COR-L47 (cell line): ENCODE measurements at places on chromosomes 3 and 15.
A peak's percentile ranks its signal among the peaks of the same experiment; 100 is the strongest.

DNA sequence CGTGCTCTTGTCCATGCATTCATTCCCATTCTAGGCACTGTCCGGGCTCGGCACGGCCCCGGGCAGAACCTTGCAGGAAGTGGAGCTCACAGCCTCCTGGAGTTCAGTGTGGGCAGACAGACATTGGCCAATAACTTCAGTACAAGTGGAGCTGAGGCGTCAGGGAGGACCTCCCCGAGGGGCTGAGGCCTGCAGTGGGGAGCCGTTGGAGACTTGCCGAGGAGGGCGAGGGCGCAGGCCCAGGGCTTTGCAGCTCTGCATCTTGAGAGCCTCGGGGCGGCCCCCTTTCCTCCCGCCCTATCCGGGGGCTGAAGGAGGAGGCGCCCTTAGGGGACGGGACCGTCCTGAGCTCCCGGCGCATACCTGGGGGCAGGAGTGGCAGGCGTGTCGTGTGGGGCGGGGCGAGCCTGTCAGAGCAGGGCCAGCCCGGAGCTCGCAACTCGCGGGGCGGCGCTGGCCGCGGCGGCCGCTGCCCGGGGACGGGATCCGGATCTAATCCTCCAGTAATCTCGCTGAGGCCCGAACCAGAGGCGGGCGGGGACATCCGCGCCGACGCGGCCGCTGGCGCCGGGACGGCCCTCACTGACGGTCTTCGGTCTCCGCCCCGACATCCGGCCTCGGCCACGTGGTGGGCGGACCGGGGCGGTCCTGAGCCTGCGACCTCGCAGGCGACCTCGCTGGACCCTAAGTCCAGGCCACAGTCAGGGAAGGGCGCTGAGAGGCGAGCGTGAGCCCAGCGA, at the start of gene ACY1:
Gene ACY1, plus strand, starts transcription at position 698 of the 740 bp plus-strand sequence. CDS start 530 bp downstream, outside the sequence.
- no peak for DNase-seq

- DNase-seq = no peak
These were observed 243.8 kb downstream of the ALCAM start for GRCh38 chr3:105610473-105610872.

DNA sequence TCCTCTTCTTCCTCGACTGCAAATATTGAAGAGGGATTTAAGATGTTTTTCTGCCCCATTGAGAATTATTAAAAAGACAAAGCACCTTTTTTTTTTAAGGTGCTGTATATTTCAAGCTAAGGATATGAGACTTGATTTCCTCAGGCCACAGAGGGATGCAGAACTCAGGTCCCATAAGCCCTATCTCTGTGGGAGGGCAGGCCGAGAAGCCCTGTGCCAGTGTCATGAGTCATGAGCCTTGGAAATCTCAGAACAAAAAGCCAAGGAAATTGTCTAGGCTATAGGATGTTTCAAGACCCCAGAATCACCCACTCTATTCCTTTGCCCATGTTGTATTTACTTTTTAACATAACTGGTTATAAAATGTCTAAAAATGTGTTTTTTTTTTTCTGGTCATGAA, 7.3 kb downstream of the ESYT3 start:
- DNase-seq = no peak

DNA sequence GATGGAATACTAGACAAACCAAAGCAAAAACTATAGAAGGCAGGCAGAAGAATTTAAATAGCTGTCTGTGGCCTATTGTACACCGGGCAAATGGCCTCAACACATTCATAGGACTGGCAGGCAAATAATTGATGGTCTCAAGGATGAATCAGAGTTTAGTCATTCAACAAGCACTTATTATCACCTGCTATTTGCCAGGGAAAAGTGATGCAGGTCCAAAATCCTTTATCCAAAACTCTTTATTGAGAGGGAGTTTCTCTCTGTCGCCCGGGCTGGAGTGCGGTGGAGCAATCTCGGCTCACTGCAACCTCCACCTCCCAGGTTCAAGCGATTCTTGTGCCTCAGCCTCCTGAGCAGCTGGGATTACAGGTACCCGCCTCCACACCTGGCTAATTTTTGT, 2.3 kb downstream of the EIF2AK4 start:
- no peak for DNase-seq

DNA sequence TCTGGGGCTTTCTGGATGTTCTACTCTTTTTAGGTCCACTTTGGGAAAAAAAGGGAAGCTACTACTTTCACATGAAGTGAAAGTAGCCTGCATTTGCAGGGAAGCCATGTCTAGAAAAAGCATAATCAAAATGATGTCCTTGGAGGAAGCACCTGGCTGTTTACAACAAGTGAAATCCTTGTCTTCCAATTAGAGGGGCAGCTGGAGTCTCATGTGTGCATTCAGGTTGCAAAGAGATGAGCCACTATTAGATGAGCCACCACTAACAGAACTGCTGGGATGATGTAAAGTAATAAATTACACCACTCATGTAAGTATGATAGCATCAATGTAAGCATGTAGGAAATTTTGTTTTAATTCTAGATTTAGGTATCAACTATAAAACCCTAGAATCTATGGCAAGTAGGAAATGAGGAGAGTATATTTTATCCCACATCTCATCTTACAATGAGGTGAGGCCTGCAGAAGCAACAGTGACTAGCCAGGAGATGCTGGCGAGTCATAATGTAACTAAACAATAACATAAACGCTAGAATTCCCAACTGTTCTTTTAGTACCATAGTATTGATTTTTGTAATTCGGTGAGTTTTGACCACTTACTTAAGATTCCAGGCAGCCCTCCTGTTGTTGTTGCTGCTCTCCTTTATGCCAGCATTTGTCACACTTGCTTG, 75.9 kb downstream of the TMEM108 start:
- DNase-seq = no peak

- DNase-seq = no peak
These were observed 569 bp upstream of the ALDH1A3 start for GRCh38 chr15:100879061-100879463.

- DNase-seq = no peak
These were observed 369.8 kb downstream of the DIPK2A start for GRCh38 chr3:144341471-144341870.

GRCh38 chr3:40765884-40766283, 241.1 kb downstream of the ZNF621 start:
- DNase-seq = no peak

DNA sequence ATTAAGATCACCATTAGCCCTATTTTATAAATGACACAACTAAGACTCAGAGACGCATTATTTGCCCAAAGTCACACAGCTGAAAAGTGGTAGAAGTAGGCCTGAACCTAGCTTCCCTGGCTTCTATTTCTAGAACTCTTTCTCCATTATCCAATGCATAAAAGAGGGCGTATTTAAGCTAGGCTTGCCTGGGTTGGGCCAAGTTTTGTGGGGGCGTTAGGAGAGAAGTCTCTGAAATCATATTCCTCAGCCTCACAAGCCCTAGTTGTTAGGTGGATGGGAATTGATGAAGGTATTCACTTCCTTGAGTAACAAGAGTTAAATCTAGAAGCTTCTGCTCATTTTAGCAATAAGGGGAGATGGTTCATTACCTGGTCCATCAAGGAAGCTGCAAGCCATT, 22.3 kb downstream of the TIMP4 start:
- no peak for DNase-seq

DNA sequence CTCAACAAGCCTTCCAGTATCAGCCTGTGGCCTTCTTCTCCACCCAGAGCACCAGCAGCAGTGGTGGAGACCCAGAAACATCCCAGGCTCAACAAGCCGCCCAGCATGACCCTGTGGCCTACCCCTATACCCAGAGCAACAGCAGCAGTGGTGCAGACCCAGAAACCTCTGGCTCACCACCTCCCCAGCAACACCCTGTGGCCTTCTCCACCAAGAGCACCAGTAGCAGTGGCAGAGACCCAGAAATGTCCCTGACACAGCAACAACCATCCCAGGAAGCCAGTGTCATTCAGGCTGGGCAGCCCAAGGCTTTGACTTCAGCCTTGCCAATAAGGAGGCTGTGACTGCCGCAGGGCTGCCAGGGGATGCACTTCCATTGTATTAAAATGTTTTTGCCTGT, 16.3 kb upstream of the EMC3 start:
- no peak for DNase-seq

DNA sequence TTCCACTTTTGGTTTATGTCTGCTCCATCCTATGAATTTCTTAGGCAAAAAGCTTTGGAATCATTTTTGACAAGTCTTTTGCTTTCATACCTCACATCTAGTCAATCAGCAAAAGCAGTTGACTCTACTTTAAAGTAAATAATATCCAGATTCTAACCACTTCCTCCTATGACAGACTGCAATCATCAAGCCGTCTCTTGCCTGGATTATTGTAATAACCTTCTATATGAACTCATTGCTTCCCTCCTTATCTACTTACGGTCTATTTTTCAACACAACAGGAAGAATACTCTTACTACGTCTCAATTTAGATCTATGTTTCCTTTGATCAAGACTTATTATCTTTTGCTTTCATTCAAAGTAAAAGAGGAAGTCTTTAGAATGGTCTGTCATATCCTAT, 20.7 kb downstream of the CLDN1 start:
- no peak for DNase-seq

GRCh38 chr3:17515445-17516234, 226.8 kb downstream of the TBC1D5 start:
- no peak for DNase-seq

DNA sequence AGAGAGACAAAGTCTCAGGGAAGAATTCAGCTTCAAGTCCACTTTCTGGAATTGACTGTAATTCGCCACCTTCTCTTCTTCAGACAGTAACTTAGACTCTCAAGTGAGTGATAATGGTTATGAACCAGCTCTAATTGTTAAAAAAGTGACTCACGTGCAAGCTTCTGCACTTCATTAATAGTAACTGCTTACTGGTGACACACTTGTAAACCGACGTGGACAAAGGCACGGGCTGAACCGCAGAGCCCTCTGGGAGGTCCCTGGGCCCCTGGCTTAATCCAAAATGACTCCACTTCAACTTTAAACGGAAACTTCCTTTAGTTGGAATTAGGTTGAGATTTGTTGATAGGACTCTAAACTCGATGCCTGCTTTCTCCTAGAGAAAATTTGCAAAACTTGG, 17.0 kb downstream of the MUC4 start:
- DNase-seq = no peak

DNA sequence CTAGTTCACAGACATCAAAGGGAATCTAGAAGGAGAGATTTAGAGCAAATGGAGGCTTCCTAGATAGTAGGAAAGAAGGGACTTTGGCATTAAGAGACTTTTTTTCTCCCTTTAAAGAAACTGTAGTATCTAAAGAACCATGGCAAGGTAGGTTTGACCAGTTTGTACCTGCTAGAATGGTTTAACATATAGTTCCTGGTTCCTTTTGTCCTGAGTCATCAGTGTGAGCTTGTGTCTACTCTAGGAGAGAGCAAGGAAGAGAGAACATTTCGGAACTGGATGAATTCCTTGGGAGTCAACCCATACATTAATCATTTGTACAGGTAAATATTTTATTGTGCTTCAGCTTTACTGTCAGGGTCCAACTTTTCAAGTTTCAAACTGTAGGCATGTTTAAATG, 29.6 kb upstream of the TRPC1 start:
- DNase-seq = no peak

- no peak for DNase-seq
These were observed 63.0 kb upstream of the MB21D2 start for GRCh38 chr3:192980632-192981031.

GRCh38 chr15:26867200-26868007, 542 bp downstream of the GABRA5 start:
- DNase-seq = peak; percentile 6

GRCh38 chr3:182886497-182886896, 93.2 kb downstream of the ATP11B start:
- DNase-seq = no peak
